ENCODE measurements at places on chromosomes 16 and 17.
A peak's percentile ranks its signal among the peaks of the same experiment; 100 is the strongest.

DNA sequence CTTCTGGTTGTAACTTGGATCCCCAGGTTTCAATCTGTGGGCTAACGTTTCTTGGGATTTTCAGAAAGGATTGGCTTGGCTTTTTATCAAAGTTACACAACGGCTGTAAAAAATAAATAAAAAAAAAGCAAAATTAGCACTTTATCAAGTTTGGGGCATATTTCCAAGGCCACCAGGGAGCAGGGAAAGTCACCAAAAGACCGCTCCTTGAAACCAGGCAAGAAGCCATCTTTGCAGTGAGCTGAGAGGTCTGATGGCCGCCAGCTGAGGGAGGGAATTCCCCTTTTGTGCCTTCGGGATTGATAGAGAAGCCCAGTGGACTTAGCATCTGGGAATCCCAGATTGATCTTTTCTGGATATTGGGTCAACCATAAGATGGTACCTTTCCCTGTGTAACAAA lies 192.2 kb downstream of the WWOX start:
- no peak for DNase-seq

DNA sequence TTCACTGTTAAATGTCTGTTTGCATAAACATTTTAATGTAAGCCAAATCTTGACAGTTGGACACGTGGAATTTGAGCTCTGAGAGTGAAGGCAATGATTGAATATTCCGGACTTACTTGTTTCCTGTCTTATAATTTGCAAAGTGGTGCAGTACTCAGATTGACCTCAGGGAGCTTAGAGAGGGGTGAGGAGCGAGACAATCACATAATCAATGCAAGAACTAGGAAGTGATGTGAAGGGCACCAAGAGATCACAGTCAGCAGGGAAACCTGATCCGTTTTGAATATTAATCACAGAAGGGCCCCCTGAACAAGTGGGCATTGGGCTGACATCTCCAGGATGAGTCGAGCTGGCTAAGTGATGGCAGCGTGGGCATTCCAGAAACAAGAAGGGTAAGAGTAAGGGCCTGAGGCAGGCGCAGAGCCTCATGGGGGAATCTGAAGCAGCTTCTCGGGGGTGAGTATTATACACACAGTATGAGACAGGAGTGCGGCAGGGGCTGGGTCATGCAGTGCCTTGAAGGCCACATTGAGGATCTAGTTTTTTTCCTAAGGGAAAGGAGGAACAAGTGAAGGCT lies 26.1 kb downstream of the TEX2 start:
- DNase-seq, result no peak

- DNase-seq, result no peak
These were observed 46.5 kb downstream of the MAPT start for GRCh38 chr17:45940826-45941225.

GRCh38 chr16:50224286-50224685 lies 42.1 kb upstream of the ADCY7 start:
- DNase-seq, result no peak

DNA sequence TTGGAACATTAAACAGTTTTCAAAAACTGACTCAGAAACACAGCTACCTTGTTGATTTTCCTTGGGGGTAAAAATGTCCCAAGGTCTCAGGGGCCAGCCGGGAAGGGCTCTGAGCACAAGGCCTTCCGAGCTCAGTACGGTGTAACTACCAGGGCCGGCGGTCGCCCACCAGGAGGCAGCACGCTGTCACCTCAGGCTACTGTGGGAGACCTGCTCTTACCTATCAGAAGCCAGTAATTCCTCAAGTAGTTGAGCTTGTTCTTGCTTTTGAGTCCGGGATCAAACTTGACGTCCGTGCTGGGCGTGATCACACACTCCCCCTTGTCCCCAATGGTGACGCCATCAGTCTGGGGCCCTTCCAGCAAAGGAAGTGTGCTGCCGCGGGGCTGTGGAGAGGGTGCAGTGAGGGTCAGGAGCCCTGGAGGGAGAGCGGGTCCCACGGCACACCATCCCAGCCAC lies 43.4 kb upstream of the ICAM2 start:
- peak; percentile 71 for DNase-seq

- no peak for DNase-seq
These were observed 5.4 kb downstream of the TPSD1 start for GRCh38 chr16:1261131-1261892.

DNA sequence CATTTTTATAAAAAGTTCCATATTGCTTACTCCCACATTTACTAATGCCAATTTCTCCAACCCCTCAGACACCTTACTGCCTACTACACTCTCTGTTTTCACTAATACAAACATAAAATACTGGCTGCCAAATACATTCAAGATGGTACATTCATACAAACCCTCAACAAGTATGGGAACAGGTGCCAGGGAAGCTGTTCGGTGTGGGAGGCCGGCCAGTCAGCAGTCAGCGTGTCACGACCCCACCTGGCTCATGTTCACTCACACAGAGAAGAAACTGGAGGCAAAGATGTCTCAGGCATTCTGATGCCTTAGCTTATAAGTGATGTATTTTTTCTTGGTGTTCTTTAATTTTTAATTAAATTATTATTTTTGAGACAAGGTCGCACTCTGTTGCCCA lies 42.4 kb upstream of the TRAP1 start:
- DNase-seq, result no peak

- DNase-seq, result peak; percentile 84
These were observed 4.5 kb downstream of the ARHGAP27 start for GRCh38 chr17:45428050-45428617.
